Stimulated activated CD8-positive, alpha-beta memory T cell treated with anti-CD3 and anti-CD28 coated beads, Interleukin-4, amount 100 ng/mL, for 1 hour (primary cell): ENCODE measurements at places on chromosomes 16 and 17.
A peak's percentile ranks its signal among the peaks of the same experiment; 100 is the strongest.

DNA sequence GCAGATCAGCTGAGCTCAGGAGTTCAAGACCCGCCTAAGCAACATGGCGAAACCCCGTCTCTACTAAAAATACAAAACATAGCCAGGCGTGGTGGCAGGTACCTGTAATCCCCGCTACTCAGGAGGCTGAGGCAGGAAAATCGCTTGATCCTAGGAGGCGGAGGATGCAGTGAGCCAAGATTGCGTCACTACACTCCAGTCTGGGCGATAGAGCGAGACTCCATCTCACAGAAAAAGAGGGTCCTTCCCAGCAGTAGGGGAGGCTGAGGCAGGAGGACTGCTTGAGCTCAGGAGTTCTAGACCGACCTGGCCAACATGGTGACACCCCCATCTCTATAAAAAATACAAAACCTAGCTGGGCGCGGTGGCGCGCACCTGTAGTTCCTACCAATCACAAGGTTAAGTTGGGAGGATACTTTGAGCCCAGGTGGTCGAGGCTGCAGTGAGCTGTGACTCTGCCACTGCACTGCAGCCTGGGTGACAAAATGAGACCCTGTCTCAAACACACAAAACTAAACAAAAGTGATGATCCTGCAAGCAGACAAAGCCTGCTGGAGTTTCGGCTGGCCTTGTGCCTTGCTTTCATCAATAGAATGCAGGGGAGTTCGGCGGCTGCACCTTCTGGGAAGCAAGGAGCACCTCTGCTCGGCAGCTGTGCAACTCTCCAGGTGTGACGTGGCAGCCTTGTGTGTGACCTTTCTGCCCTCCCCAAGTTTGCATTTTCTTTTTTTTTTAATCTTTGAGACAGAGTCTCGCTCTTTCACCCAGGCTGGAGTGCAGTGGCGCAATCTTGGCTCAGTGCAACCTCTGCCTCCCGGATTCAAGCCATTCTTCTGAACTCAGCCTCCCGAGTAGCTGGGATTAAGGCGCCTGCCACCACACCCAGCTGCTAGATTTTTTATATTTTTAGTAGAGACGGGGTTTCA is 12.4 kb upstream of the YWHAE start:
- no peak for DNase-seq

DNA sequence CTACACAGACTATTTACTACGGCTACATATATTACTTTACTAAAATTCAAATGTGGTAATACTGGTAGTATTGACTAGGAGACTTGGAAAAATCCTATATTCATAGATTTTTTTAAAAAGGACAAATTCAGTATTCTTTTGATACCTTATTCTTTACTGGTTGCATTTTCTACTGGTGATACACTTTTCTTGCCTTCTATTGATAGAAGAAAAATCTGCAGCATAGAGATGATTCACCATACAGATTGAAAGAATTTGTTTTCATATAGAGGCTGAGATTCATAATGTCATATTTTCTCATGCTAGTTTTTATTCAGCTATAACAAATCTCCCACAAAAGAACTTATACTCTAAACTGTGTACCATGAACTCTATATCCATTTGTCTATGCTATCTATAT is 195.4 kb upstream of the C17orf78 start:
- DNase-seq: no peak

GRCh38 chr17:21058098-21058893 is 15.5 kb upstream of the USP22 start:
- DNase-seq: no peak

DNA sequence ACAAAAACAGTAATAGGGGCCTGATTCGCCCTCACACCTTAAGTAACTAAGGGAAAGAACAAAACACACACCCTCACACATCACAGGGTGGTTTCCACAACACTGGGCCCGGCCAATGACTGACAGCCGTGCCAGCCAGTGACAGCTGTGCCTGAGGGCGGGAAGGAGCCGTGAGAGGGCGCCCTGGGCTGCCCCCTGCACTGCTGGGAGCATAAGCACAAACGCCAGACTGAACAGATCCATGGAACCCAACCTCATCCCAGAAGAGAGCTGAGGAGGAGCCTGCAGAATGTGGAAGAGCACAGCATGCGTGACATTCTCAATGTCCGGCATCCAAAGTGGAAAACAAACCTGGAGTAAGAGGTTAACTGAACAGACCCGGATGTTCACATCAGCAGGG is 16.0 kb downstream of the CSNK1D start:
- DNase-seq: peak; percentile 53

- DNase-seq: no peak
Measured at GRCh38 chr16:85867189-85867588, 31.8 kb upstream of the IRF8 start.

GRCh38 chr16:19291475-19291874 is 5.9 kb downstream of the CLEC19A start:
- DNase-seq: no peak

DNA sequence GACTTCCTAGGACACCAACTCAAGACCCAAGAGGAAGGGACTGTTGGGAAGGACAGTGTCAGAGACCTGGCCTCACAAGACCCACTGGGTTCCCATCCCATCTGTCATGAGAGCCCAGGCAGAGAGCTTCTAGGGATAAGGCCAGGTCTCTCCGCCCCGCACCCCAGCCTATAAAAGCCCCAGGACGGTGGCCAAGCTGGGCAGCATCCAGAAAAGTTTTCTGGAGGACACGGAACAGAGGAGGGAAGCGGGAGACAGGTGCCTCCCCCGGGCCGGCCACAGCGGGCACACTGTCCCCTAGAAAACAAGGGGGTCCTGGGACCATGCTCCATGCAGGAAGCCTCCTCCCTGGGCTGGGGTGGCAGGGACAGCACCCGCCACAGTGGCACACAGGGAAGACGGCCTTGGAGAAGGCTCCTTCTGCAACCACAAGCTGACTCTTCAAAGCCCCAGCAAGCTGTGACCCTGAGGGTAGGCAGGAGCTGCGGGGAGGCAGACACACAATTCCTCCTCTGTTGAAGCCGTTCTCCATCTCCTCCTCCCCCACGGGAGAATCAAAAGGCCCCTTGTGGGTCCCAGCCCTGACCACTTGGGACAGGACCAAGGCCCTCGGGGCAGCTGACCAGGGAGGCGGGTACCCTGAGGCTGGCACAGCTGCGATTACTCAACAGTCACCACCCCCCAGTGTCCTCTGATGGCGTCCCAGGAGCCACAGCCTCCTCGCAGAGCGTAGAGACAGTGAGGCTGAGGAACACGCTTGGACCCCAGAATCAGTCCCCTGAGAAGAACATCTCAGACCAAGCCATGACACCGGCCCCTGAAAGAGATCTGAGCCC is 26.1 kb downstream of the TRPV3 start:
- DNase-seq: no peak

GRCh38 chr17:54368906-54369305 is 531.7 kb upstream of the TOM1L1 start:
- DNase-seq: no peak

- no peak for DNase-seq
Measured at GRCh38 chr17:68812876-68813584, 142.2 kb downstream of the ABCA8 start.

DNA sequence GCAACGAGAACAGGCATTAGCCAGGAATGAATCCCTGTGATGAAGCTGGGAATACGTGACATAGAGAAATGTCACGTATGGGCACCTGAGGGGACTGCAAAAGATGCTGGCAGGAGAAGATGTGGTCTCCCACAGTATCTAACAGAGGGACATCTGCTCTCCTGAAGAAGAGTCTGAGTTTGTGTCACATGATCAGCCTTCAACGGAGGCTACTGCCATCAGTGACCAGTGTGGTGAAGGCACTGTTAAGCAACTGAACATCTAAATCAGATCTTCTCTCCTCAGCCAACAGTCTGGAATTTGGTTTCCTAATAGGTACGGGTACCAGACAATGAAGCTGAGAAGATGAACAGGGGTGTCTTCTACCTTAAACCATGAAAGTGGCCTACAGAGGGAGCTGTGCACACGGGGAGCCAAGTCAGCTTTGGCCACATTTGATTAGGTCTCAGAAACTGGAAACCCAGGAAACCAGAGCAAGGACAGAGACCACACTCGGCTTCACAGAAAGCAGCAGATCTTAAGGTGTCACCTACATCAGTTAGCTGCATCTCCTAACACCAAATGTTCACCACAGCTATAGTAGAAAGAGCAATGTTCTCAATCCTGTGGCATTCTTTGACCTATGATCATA is 41.8 kb downstream of the BRD7 start:
- peak; percentile 25 for DNase-seq

DNA sequence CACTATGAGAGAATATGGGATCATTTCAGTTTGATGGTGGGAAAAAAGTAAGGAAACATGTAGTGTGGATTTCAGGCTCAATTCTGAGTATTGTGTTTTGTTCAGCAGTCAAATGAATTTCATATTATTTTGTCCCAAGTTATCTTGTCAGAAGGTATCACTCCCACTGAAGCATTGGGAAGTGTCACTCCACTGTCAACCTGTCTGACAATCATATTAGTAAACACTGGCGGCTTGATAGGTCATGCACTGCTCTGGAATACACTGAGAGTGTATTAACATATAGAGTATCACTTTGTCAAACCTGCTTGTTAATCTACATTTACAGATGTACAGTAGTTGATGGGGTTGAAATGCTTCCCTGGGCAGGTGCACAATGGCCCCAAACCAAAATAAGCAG is 203.6 kb downstream of the HS3ST3A1 start:
- DNase-seq: no peak

- no peak for DNase-seq
Measured at GRCh38 chr17:79843474-79843815, 4.2 kb upstream of the CBX4 start.

GRCh38 chr17:34797720-34798119 is 163.5 kb downstream of the CCT6B start:
- no peak for DNase-seq

DNA sequence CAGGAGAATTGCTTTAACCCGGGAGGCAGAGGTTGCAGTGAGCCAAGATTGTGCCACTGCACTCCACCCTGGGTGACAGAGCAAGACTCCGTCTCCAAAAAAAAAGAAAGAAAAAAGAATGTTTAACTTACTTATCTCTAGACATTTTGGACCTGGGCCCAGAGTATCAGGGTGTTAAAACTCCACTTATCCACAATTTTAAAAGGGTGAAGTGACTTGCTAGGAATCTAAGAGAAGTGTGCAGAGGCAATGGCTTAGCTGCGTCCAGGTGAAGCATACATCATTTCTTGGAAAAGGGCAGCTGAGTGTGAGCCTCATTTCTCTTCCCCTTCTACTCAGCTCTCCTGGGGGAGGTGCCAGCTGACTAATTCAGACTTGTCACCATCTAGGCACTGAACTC is 25.1 kb downstream of the ALDH3A2 start:
- DNase-seq: no peak

DNA sequence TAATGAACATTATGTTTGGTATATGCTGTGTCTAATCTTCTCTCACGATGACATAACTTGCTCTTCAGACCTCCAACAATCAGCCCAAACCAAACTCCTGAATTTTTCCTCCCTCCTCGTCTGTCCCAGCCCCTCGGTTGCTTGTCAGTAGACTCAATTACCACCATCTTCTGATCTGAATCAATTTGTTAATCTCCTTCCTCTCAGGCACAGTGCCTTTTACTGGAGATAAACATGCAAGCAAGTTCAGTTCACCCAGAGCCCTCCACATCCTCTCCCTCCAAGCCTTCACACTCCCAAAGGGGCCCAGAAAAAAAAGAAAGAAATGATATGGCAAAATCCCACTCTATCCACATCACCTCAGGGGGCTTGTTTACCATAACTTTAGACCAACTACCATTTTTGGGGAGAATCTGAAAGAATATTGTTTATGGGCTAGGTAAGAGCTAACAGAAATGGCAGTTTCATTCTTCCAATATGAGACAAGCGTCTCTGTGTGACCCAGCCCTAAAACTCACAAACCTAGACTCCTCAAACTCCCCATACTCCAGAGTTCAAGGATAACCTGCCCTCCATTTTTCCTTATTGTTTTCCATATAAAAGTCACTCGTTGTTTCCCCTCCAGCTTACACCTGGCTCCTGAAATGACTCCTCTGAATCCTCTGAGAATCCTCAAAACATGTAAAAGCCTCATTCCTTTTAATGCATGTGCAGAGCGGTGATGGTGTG is 1.5 kb downstream of the TEX2 start:
- DNase-seq: no peak

- DNase-seq: no peak
Measured at GRCh38 chr17:42179911-42180410, 981 bp downstream of the KCNH4 start.

DNA sequence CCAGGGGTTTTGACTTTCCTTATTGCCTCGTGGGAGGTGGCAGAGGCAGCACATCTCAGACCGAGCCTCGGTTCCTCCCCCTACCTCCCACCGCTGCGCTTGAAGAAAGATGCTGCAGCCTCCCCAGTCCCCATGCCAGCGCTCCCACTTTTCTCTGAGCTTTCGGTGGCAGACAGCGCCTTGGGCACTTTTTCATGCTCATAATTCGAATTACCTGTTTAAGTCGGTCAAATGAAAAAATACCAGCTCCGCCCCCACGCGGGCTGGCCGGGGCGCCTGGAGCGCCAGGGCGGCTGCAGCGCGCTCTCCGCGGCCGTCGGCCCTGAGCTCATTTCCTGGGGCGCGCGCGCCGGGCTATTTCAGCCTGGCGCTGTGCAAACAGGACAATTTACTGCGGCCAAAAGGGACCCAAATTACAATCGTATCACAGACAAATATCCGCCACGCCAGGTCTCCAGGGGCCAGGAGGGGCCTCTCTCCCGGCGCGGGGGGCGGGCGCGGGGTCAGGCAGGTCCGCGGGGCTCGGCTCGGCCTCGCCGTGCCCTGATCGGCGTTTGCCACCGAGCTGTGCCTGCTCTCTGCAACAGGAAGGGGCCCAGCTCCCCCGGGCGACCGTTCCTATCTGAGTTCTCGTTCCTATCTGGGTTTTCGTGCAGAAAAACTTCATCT is 45.0 kb downstream of the SOST start:
- no peak for DNase-seq

DNA sequence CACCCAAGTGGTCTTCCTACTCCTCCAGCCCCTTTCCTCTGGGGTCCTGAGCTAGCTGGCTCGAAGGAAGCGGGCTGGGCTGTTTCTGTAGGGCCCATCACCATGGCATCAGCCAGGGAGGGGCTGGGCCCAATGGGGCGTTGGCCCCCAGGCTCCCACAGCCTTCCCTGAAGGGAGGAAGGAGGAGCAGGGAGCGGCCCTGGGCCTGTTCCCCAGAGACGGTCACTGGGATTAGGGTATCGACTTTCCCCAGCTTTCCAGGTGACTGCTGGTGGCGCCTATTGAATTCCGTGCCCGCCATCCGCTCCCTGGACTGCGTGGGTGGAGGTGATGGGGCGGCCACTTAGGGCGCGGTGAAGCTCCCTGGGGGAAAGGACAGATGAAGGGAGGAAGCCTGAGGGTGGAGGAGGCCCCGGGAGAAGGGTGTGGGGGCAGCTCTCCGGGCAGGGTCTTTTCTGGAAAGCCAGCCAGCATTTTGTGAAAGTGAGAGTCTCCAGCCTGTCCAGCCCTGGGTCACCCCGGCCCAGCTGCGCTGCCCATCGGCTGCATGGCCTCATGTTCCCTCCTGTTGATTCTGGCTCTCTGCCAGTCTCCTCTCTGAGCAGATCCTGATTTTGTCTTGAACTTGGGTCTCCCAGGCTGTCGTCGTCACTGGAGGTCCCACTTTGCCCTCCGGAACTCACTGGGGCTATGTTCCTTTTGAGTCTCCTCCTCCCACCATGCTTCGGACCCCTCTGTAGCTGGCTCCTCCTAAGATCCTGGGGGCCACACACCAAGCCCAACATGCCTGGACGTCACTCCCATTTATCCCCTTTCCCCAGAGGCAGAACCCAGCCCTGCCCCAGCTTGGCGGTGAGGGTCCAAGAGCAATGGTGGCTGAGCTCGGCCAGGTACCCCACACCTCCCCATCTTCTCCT is 9.8 kb downstream of the NHERF1 start:
- DNase-seq: no peak

GRCh38 chr17:6088141-6088540 is 18.0 kb downstream of the WSCD1 start:
- no peak for DNase-seq

GRCh38 chr16:86087011-86087895 is 188.3 kb downstream of the IRF8 start:
- no peak for DNase-seq
